ENCODE measurements at places on chromosomes 2 and 18. TPM values are rescaled to one million over a fixed set of nuclear protein-coding genes. Genes with fewer than 3 reads are reported as not detected.
A peak's percentile ranks its signal among the peaks of the same experiment; 100 is the strongest.

GRCh38 chr2:54803783-54804751 is 80.6 kb downstream of the EML6 start:
- no peaks in the 10 kb centered on the region for H3K4me1 ChIP-seq

DNA sequence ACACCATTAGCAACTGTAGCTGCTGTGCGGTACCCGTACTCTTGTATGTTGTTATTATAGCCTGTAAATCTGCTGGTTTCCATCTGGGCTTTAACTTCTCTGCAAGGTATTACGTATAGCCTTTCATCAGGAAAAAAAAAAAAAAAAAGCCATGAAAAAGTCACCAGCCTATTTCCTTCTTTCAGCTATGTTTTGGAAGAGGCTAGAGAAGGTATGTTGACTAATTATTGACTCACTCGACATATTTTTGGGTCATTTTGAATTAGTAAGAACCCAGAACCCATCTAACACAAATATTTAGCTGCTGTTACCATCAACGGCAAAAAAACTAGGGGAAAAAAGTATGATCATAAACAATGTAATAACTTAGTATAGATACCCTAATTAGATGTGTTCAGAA is 1395.6 kb downstream of the SUCLG1 start:
- H3K4me1 ChIP-seq = no peaks in the 10 kb centered on the region
- no peaks in the 10 kb centered on the region for H3K27me3 ChIP-seq
- H3K27ac ChIP-seq = no peak overlapping the region
- no peak for DNase-seq
- no peak overlapping the region for H3K4me3 ChIP-seq
- H3K36me3 ChIP-seq = no peaks in the 10 kb centered on the region

GRCh38 chr18:62485684-62486083 is 37.1 kb upstream of the ZCCHC2 start:
- DNase-seq = no peak
- H3K4me1 ChIP-seq = peaks cover 3% of the 10 kb centered on the region
- H3K27ac ChIP-seq = no peak overlapping the region
- peaks cover 19% of the 10 kb centered on the region for H3K27me3 ChIP-seq
- H3K4me3 ChIP-seq = no peak overlapping the region

- H3K27me3 ChIP-seq = no peaks in the 10 kb centered on the region
- DNase-seq = no peak
- no peak overlapping the region for H3K27ac ChIP-seq
These were observed 716.7 kb downstream of the DCDC2C start for GRCh38 chr2:4420032-4420431.

GRCh38 chr2:205680067-205680466 is 2.2 kb upstream of the NRP2 start:
- peak; percentile 88 for DNase-seq
- no peak overlapping the region for H3K4me3 ChIP-seq
- peaks cover 12% of the 10 kb centered on the region for H3K36me3 ChIP-seq
- peak overlapping the region; percentile 14 for H3K27ac ChIP-seq

HOXD4 gene
- not detected for total RNA-seq

CTAGE1 gene
- total RNA-seq = not detected
